ENCODE measurements at places on chromosomes 6 and 20.

GRCh38 chr6:47109281-47109680 is 67.1 kb upstream of the ADGRF1 start:
- ATAC-seq: no peak

DNA sequence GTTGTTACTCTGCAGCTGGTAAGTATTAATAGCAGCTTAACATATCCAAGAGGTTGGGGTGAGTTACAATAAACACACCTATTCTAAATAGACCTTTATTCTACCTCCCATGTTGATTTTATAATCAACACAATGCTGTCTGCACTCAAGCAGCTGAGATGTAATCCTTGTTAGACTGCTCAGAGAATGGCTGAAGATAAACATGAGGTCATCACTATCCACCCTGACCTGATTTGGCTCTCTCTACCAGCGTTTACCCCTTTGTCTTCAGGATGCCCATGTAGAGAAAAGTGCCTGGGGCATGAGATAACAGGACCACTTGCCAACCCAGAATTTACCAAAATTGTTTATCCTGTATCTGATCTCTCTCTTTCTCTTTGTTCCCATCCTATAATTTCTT is 220.7 kb upstream of the DEFB112 start:
- ATAC-seq: no peak

GRCh38 chr20:33672426-33673113 is 1.7 kb downstream of the NECAB3 start:
- no peak for ATAC-seq

- ATAC-seq: peak; percentile 10
These were observed 687 bp downstream of the SLC35A1 start for GRCh38 chr6:87473419-87473903.

DNA sequence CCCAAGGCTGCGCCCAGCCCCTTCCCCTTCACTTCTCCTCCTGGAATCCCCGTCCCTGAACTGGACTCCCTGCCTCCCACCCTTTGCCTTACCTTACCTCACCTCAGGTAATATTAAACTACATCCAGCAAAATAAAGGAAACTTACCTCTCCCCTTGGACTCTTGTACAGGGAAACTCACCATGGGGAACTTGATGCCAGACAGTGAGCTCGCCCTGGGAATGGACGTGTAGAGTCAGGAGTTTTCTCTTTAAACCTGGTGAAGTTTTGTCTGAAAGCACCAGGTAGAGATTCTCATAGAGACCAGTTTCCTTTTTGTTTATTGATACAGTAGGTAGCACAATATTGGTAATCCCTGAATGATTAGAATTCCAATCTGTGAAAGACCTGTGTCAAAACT is 544 bp upstream of the HLA-C start:
- ATAC-seq: peak; percentile 29

- no peak for ATAC-seq
These were observed 185.6 kb upstream of the MCHR2 start for GRCh38 chr6:100179576-100179975.

DNA sequence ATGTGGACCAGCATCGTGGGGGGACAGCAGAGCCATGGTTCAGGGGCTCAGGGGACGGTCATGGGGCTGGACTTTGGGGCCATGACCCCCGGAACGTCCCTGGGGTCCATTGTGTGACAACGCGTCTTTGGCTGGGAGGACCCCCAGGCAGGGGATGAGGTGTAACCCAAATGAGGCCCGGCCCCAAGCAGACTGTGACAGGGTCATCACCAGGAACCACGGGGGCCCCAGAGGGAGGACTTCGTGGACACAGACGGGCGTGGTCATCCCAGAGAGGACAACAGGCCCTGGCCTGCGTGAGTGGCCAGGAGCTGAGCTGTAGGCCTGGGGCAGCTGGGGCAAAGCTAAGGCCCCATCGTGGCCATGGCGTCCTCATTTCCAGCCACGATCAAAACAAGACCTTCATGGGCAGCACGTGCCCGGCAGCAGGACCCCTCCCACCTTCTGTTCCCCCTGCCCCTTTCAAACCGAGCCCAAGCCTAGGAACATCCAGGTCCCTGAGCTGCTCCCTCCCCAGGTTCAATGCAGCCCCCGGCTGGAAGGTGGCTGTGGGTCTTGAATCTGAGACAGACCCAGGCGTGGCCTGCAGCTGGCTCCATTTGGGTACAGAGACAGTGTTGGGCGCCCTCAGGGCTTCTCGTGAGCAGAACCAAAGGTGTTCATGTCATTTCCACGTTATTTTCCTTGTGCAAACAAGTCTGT is 187.8 kb downstream of the TAF4 start:
- no peak for ATAC-seq

DNA sequence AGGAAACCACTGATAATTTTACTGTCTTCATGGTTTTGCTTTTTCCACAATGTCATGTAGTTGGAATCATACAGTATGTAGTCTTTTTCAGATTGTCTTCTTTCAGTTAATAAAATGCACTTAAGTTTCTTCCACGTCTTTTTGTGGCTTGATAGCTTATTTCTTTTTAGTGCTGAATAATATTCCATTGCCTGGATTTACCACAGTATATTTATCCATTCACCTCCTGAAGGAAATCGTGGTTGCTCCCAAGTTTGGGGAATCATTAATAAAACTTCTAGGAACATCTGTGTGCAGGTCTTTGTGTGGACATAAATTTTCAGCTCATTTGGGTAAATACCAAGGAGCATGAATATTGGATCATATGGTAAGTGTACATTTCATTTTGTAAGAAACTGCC is 38.8 kb upstream of the ZNFX1 start:
- ATAC-seq: no peak

GRCh38 chr6:106102034-106102433 is 15.9 kb downstream of the PRDM1 start:
- no peak for ATAC-seq

- ATAC-seq: peak; percentile 86
These were observed 216.7 kb downstream of the ZDHHC14 start for GRCh38 chr6:157597461-157598312.

- ATAC-seq: peak; percentile 57
These were observed 86.2 kb upstream of the BEND6 start for GRCh38 chr6:56868687-56869086.

DNA sequence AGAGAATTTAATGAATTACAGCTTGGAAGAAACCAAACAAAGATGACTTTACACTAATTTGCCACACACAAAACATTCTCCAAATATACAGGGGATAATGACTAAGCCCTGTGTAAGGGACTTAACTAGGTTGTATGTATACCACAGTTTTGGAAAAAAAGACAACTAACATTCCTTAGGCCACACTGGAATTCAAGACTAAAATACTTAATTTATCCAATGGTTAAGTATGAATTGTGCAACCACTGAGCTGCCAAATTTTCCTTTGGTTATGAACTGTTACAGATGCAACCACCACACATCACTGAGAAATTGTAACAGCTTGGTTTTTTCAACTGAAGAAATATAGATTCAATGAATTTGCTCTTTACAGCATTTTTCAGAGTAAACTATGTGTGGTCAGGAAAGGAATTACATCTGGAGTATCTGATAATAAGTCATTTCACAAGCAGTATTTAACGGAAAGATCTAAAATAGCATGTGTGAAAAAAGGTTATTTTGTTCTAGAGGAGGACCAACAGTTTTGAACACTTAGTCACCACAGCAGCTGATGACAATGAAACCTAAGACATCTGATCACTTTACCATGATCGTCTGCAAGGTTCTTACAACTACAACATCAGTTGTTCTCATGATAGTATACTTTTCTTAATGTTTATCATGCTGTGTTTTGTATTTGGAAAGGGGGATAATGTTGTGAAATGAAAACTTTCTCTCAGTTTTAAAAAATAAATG is 318.8 kb downstream of the BCKDHB start:
- peak; percentile 75 for ATAC-seq

- peak; percentile 22 for ATAC-seq
These were observed 14.4 kb upstream of the TTPAL start for GRCh38 chr20:44461142-44461802.

- ATAC-seq: no peak
These were observed 20.9 kb upstream of the SRF start for GRCh38 chr6:43150051-43150751.

DNA sequence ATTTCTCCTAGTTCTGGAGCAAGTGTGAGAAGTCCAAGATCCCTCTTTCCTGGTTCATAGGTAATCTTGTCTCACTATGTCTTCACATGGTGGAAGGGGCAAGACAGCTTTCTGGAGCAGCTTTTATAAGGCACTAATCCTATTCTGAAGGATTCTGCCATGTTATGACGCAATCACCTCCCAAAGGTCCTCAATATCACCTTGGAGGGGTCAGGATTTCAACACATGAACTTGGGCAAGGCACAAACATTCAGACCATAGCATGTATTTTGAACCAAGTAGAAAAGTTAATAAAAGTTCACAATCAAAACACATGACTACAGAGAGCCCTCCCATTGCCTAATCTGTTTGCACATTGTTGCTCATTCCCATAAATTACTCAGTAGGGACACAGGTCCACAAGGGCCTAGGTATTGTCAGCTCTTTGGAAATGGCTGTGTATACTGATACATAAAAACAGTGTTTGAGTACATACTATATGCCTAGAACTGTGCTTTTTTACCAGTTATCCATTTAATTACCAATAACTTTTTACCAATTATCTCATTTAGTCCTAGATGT is 11.3 kb upstream of the TRDN start:
- no peak for ATAC-seq

DNA sequence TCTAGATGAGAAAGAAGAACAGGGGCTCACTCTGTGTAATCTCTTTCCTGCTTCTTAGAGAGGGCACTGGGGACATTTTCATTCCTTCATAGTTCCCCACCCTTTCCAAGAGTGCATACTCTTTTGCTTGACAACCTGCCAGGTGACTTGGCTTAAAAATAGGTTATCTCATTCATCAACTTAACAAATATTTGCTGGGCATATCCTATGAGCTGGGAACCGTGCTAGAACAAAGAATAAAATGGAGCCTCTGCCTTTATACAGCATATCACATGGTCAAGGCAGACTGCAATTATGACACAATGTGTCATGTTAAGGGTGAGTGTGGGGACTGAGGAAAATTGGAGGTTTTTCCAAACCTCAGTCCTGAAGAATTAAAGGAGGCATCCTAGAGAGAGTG is 209.8 kb upstream of the FOXA2 start:
- no peak for ATAC-seq

DNA sequence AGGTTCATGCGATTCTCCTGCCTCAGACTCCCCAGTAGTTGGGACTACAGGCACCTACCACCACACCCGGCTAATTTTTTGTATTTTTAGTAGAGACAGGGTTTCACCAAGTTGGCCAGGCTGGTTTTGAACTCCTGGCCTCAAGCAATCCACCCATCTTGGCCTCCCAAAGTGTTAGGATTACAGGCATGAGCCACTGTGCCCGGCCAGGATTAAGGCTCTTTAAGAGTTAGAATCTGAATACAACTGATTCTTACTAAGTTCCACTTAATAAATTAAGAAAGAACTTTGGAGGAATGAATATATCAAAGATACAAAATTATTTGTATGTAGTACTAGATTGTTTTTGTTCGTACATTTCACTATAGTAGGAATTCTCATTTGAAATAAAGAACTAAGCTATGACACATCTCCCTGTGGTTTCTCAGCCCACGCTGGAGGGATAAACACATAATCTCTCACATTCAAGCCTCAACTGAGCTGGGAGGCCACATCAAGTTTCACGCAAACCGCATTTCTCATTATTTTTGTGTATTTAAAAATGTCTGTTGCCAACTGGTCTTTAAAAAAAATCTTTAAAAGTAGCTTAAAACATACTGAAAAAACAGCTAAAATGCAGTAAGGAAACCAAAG is 34.2 kb downstream of the DTNBP1 start:
- ATAC-seq: no peak

DNA sequence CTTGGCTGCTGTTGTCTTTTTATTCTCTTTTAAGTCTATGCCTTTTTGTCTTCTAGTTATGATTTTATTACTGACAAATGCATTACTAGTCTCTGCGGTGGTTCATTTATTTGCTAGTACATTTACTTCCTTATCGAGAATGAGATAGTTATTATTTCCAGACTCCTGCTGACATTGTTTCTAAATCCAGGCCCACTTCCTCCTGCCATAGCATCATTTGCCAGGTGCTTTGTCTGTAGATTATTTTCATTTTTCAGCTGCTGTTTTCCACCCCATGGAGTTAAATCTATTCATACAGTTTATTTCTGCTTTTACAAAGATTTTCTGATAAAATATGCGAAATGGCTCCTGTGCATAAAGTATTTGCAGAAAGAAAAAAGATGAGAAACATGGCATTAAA is 459.7 kb downstream of the MMUT start:
- no peak for ATAC-seq

GRCh38 chr6:149636124-149636523 is 12.4 kb downstream of the KATNA1 start:
- peak; percentile 56 for ATAC-seq

GRCh38 chr6:119887666-119888065 is 538.1 kb upstream of the MAN1A1 start:
- no peak for ATAC-seq

DNA sequence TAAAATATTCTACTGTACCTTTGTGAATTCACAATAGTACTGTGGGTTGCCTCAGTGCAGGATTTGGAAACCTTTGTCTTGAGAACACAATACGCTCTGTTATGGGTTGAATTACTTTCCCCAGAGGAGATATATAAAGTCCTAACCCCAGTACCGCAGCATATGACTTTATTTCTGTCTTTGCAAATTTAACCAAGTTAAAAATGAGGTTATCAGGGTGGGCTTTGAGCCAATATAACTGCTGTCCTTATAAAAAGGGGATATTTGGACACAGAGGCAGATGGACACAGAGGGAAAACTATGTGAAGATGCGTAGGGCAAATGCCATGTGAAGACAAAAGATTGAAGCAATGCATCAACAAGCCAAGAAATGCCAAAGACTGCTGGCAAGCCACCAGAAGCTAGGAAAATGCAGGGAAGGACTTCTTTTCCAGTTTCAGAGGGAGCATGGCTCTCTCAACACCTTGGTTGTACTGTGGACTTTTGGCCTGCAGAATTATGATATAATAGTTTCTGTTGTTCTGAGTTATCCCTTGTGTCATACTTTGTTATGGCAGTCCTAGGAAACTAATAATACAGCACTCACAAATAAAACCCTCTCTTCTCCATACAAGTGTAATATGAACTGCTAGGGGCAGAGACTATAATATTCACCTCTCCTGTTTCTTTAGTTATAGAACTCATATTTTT is 292.6 kb upstream of the SPTLC3 start:
- no peak for ATAC-seq

DNA sequence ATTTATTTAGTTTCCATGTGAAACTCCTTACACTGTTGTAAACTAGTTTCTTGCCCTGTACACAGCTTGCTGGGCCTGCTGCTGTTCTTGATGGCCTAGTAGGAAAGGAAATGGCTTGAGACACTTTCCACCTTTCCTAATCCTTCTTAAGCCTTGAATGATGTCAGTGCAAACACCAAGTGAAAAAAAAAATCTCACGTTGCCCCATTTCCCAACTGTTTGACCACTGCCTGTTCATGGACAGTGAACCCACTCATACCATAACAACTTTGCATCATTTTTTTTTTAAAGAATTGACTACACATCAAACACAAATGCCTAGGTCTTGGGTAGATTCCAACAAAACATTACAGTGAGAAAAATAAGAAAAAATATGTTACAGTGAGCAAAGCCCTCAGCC is 653.6 kb upstream of the FLRT3 start:
- no peak for ATAC-seq

- no peak for ATAC-seq
These were observed 114.9 kb downstream of the MAP3K5 start for GRCh38 chr6:136677344-136677743.

Measured in SK-N-SH treated with all-trans-retinoic acid at 6 μM for 48 hours (cell line).